ENCODE measurements at places on chromosomes 3 and 15.

GRCh38 chr3:24174614-24175013, 229.5 kb downstream of the NR1D2 start:
- no peaks in the 10 kb centered on the region for H3K36me3 ChIP-seq
- no peak for DNase-seq

GRCh38 chr15:58348095-58348812, 83.5 kb upstream of the LIPC start:
- no peak overlapping the region for H3K27ac ChIP-seq
- H3K36me3 ChIP-seq: no peaks in the 10 kb centered on the region
- H3K4me1 ChIP-seq: no peaks in the 10 kb centered on the region
- H3K27me3 ChIP-seq: no peaks in the 10 kb centered on the region

GRCh38 chr15:78398076-78398825, 39.8 kb upstream of the IREB2 start:
- no peaks in the 10 kb centered on the region for H3K36me3 ChIP-seq
- no peaks in the 10 kb centered on the region for H3K4me1 ChIP-seq
- peaks cover 12% of the 10 kb centered on the region for H3K27me3 ChIP-seq
- no peak overlapping the region for H3K27ac ChIP-seq

DNA sequence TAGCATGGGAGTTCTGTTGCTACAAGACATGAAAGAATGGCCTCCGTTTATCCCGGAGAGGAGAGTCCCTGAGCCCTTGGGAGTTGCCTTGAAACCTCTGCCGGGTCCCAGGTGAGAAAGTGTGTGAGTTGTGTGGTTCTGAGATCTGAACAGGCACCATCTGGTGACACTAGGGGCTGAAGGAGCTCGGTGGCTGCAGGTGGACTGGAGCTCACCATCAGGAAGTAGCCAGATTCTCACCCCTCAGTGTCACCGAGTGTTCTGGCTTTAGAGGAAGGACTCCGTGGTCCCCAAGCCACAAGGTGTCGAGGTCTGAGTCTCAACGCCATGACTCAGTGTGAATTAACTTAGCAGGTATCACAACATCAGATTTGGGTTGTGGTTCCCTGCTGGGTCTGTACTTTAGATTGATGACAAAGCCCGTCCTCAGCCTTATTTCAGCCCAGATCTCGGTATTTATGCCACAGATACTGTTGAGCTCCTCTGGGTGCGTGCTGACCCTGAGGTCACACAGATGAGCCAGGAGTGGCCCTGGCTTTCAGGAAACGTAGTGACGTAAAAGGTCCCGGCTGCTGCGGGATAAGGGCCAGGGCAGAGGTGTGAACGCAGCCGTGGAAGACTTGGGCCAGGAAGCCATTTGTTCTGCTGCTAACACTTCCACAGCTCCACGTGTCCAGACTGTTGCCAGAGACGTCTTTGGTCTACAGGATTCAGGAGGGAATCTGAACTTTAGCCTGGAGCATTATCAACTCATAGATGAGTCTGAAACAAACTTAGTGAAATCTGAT, 54.4 kb downstream of the PGPEP1L start:
- H3K4me3 ChIP-seq: no peak overlapping the region
- no peak for DNase-seq
- H3K27me3 ChIP-seq: no peaks in the 10 kb centered on the region
- H3K36me3 ChIP-seq: no peaks in the 10 kb centered on the region
- no peaks in the 10 kb centered on the region for H3K4me1 ChIP-seq
- no peak overlapping the region for H3K27ac ChIP-seq

DNA sequence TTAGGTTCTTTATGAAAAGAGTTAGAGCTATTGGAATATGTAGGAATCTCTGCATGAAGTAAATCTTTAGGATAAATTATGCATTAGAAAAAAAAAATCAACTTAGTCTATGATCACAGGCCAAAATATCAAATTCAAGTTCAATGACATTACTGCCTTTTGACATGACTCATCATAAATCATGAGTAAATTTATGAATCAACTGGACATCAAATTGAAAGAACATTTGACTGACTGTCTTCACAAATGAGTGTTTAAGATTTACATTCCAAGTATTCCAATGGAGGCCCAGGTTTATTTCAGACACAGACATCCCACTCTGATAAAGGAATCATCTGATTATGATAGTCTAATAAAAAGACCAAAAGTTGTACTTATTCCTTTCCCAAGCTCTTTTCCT, 192.8 kb upstream of the TTC14 start:
- no peaks in the 10 kb centered on the region for H3K27me3 ChIP-seq
- DNase-seq: no peak
- H3K27ac ChIP-seq: peak overlapping the region; percentile 83
- peaks cover 64% of the 10 kb centered on the region for H3K4me1 ChIP-seq
- H3K4me3 ChIP-seq: no peak overlapping the region
- H3K36me3 ChIP-seq: no peaks in the 10 kb centered on the region

- H3K4me3 ChIP-seq: no peak overlapping the region
- DNase-seq: no peak
- no peaks in the 10 kb centered on the region for H3K27me3 ChIP-seq
- H3K36me3 ChIP-seq: peaks cover 52% of the 10 kb centered on the region
- no peak overlapping the region for H3K27ac ChIP-seq
Observed at GRCh38 chr15:45409596-45409995, 31.3 kb upstream of the GATM start.

- no peak overlapping the region for H3K4me3 ChIP-seq
- H3K27me3 ChIP-seq: no peaks in the 10 kb centered on the region
- no peak for DNase-seq
- H3K4me1 ChIP-seq: no peaks in the 10 kb centered on the region
Observed at GRCh38 chr3:21562243-21562642, 188.8 kb downstream of the ZNF385D start.

DNA sequence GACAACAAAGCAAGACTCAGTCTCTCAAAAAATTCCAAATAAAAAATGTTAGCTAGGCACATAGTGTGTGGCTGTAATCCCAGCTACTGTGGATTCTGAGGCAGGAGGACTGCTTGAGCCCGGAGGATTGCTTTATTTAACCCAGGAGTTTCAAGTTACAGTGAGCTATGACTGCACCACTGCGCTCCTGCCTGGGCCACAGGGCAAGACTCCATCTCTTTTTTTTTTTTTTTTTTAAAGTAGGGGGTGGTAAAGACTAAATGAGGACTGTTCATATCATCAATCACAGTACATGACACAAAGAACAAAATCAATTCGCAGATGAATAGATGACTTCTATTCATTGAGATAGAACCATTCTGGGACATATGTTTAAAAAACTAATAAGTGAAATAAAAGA, 48.1 kb downstream of the ACAP2 start:
- H3K4me1 ChIP-seq: peaks cover 28% of the 10 kb centered on the region
- H3K4me3 ChIP-seq: no peak overlapping the region
- H3K36me3 ChIP-seq: peaks cover 4% of the 10 kb centered on the region
- H3K27ac ChIP-seq: no peak overlapping the region
- DNase-seq: no peak
- H3K27me3 ChIP-seq: no peaks in the 10 kb centered on the region

GRCh38 chr3:94647131-94647530, 584.3 kb downstream of the NSUN3 start:
- peak overlapping the region; percentile 96 for H3K27ac ChIP-seq
- H3K27me3 ChIP-seq: no peaks in the 10 kb centered on the region
- peak overlapping the region; percentile 64 for H3K4me3 ChIP-seq
- peaks cover 26% of the 10 kb centered on the region for H3K36me3 ChIP-seq

- no peak overlapping the region for H3K4me3 ChIP-seq
- H3K4me1 ChIP-seq: no peaks in the 10 kb centered on the region
- no peaks in the 10 kb centered on the region for H3K36me3 ChIP-seq
- DNase-seq: no peak
Observed at GRCh38 chr3:53680028-53680427, 166.2 kb downstream of the CHDH start.

DNA sequence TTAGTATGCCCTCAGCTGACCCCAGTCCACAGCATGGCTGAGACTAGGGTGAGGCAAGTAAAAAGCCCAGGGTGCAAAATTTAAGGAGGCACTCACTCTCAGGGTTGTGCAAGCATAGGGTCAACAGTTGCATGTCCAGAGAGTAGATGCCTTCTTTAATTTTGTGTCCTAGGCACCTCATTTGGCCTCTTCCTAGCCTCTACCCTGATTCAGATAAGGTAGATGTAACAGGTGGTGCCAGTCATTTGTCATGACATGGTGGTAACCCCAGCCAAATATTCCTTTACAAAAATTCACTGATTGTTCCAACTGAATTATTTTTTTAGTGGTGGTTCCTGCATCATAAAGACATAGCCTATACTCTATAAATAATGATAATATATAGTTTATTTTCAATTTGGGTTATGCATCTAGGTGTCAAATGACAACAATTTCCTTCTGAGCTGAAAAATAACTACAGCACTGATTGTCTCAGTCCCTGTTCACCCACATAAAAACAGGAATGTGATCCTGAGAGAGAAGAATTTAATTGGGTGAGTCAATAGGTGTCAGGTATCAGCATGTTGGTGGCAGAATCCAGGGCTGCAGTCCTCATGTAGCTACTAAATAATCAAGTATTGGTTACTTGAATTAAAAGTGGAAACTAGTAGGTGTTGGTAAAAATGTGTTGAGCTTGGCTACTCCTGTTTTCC, 44.2 kb upstream of the TIPARP start:
- H3K36me3 ChIP-seq: peaks cover 6% of the 10 kb centered on the region
- no peak overlapping the region for H3K4me3 ChIP-seq
- peak; percentile 45 for DNase-seq
- no peak overlapping the region for H3K27ac ChIP-seq

DNA sequence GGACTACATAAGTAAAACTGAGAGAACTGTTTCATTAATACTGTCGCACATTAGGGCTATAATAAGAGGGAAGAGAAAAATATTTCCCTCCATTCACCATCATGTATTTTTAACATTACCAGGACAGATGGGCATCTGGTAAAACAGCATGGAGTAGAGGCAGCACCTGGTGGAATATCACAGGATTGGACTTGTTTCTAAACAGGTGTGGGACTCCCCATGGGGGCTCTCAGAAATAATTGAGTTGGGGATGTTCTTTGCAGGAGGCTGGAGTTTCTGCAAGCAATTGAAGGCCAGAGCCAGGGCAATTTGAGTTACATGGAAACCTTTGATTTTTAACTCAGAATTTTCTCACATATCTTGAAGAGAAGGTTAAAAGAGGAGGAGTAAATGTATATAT, 8.4 kb upstream of the MINDY2 start:
- H3K27ac ChIP-seq: no peak overlapping the region
- H3K4me3 ChIP-seq: no peak overlapping the region
- DNase-seq: no peak
- H3K4me1 ChIP-seq: no peaks in the 10 kb centered on the region

GRCh38 chr3:191020730-191021396, 158.4 kb upstream of the GMNC start:
- H3K36me3 ChIP-seq: no peaks in the 10 kb centered on the region
- no peaks in the 10 kb centered on the region for H3K4me1 ChIP-seq
- no peaks in the 10 kb centered on the region for H3K27me3 ChIP-seq
- no peak overlapping the region for H3K4me3 ChIP-seq
- no peak for DNase-seq

DNA sequence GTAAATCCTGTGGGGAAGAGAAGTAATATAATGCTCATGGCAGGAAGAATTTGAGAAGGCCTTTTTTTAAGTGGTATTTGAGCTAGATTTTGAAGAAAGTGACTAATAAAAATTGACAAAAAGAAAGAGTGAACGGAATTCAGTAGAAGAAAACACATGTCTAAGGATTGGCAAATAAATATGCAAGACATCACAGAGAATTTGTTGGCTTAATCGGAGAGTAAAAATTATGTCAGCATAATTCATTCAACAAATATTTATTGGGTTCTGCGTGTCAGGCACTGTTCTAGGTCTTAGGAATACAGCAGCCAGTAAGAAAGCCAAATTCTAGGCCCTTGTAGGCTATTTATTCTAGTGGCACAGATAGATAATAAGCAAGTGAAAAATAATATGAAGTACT, 33.6 kb upstream of the LEKR1 start:
- H3K36me3 ChIP-seq: peaks cover 5% of the 10 kb centered on the region
- DNase-seq: no peak
- H3K27ac ChIP-seq: no peak overlapping the region
- H3K4me1 ChIP-seq: peaks cover 43% of the 10 kb centered on the region
- no peak overlapping the region for H3K4me3 ChIP-seq

DNA sequence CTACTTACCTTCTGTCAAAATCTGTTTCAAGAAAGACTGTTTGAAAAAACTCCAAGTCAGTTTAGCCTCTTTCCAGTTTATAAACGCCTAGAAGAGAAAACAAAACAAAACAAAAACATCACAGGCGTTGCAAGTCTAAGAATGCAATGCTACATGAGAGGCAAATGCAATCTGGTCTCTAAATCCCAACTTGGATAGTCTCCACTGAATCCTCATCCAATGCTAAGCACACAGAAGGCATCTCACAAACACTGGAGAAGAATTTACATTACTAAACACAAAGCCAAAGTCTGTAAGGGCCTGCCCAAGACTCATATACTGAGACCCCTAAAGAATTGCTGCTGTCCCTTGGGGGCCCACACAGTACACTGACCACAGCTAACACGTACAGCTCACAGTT, 18.4 kb downstream of the RFT1 start:
- no peak overlapping the region for H3K4me3 ChIP-seq
- H3K27me3 ChIP-seq: no peaks in the 10 kb centered on the region
- H3K4me1 ChIP-seq: no peaks in the 10 kb centered on the region
- no peak overlapping the region for H3K27ac ChIP-seq

- DNase-seq: no peak
- H3K27me3 ChIP-seq: no peaks in the 10 kb centered on the region
- H3K36me3 ChIP-seq: peaks cover 2% of the 10 kb centered on the region
- H3K27ac ChIP-seq: no peak within 1 kb of the TSS
Observed at GRCh38 chr15:40282869-40283614, at the start of gene ANKRD63. ANKRD63 (minus strand) TSS chr15:40283064; CDS start chr15:40282586, 478 bp downstream.

GRCh38 chr3:125281381-125281780, 68.8 kb upstream of the SLC12A8 start:
- no peak for DNase-seq
- H3K27me3 ChIP-seq: no peaks in the 10 kb centered on the region
- H3K4me1 ChIP-seq: no peaks in the 10 kb centered on the region
- H3K36me3 ChIP-seq: no peaks in the 10 kb centered on the region
- no peak overlapping the region for H3K4me3 ChIP-seq

DNA sequence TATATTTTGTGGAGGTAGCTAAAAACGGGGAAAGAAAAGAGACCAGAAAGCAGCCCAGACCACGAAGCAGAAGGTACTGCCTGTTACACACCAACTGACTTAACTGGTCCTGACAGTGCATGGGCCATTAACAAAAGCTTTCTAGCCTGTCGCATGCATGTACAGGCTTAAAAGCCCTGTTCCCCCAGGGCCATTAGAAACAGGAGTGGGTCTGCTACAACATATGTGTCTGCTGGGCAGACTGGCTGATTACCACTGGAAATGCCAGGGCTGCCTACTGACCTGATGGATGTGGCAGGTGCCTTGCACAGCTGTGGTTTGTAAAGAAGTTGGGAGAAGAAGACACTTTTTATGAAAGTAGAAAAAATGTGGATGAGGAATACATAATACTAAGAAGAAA, 137.4 kb downstream of the GAP43 start:
- H3K4me1 ChIP-seq: peaks cover 9% of the 10 kb centered on the region
- no peaks in the 10 kb centered on the region for H3K36me3 ChIP-seq
- no peak overlapping the region for H3K27ac ChIP-seq
- no peaks in the 10 kb centered on the region for H3K27me3 ChIP-seq
- no peak overlapping the region for H3K4me3 ChIP-seq

All from Calu3 (cell line).